Peyer's patch (tissue), 4 donors: ENCODE measurements at places on chromosomes 16 and 17.

- DNase-seq, result no peak
- H3K27me3 ChIP-seq, result no peaks in the 10 kb centered on the region
- H3K36me3 ChIP-seq, result no peaks in the 10 kb centered on the region
- no peaks in the 10 kb centered on the region for H3K4me1 ChIP-seq
- no peak overlapping the region for H3K27ac ChIP-seq
These were observed 79.6 kb downstream of the TMEM132E start for GRCh38 chr17:34658811-34659560.

DNA sequence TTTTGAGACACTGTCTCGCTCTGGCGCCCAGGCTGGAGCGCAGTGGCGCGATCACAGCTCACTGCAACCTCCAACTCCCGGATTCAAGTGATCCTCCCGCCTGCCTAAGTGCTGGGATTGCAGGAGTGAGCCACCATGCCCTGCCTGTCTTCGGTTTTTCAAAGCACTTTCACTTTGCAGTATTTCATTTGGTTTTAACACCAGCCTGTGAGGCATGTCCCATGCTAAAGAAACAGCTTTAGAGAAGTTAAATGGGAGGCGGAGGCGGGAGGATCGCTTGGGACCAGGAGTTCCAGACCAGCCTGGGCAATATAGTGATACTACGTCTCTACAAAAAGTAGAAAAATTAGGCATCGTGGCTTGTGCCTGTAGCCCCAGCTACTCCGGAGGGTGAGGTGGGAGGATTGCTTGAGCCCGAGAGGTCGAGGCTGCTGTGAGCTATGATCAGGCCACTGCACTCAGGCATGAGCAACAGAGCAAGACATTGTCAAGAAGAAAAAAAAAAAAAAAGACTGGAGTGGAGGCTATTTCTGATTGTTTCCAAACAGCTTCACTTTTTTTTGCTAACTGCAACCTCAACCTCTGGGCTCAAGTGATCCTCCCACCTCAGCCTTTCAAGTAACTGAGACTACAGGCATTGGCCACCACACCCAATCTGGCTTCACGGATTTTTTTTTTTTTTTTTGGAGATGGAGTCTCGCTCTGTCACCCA, 1.3 kb downstream of the METTL23 start:
- peak overlapping the region; percentile 97 for H3K4me3 ChIP-seq
- no peaks in the 10 kb centered on the region for H3K27me3 ChIP-seq
- H3K4me1 ChIP-seq, result peaks cover 40% of the 10 kb centered on the region
- peak; percentile 51 for DNase-seq
- peak overlapping the region; percentile 100 for H3K27ac ChIP-seq

DNA sequence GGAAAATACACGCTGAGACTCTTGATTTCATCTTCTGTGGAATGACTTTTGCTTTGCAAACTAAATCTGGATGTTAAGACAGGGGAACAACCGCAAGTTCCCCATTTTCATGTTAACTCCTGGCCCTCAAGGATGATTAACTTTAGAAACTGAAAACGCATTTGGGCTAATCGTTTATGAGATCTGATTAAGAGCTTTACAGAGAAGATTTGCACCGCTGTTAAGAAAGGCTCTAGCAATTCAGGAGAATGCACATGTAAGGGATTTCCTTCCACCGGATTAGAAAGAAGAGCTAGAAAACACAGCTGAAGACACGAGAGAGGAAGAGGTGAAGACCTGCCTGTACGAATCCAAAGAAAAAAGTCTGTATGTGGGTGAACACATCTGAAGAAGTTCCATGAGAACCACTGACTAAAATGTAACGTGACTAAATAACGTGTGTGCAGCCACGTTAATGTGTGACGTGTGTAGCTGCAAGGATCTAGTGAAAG, 106.4 kb downstream of the YPEL2 start:
- H3K4me3 ChIP-seq, result no peak overlapping the region
- no peaks in the 10 kb centered on the region for H3K27me3 ChIP-seq
- no peak for DNase-seq
- H3K27ac ChIP-seq, result no peak overlapping the region

GRCh38 chr16:50393416-50393815, 24.6 kb upstream of the BRD7 start:
- no peak overlapping the region for H3K4me3 ChIP-seq
- H3K27ac ChIP-seq, result no peak overlapping the region
- no peaks in the 10 kb centered on the region for H3K4me1 ChIP-seq
- H3K27me3 ChIP-seq, result no peaks in the 10 kb centered on the region
- no peaks in the 10 kb centered on the region for H3K36me3 ChIP-seq

DNA sequence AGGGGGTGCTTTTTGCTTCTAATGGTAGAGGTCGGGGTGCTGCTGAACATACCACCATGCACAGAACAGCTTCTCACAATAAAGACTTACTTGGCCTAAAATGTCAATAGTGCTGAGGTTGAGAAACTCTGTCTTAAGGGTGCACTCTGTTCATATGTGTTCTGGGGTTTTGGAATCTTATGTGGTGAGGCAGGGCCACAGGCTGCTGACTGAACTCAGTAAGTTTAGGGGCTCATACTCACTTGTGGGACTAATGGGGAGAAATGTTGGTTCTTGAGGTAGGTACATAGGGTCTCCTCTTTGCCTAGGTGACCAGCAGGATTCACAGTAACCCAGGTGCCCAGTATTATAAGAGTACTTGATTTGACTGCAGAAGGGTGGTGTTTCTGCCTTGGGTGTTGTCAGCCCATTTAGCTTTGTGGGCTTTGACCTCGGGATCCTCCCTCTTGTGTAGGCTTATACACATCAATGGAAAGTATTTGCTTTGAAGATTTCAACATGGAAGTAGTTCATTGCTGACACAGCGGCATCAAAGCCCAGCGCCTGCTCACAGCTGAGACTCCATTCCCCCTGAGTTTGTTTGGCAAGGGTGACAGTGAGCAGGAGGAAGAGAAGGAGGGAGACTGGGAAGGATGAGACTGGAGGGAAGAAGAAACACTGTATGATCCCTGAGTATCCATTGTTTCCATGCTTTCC, 17.2 kb downstream of the SLC7A6 start:
- no peak overlapping the region for H3K4me3 ChIP-seq
- no peak for DNase-seq
- H3K27ac ChIP-seq, result no peak overlapping the region
- no peaks in the 10 kb centered on the region for H3K27me3 ChIP-seq

DNA sequence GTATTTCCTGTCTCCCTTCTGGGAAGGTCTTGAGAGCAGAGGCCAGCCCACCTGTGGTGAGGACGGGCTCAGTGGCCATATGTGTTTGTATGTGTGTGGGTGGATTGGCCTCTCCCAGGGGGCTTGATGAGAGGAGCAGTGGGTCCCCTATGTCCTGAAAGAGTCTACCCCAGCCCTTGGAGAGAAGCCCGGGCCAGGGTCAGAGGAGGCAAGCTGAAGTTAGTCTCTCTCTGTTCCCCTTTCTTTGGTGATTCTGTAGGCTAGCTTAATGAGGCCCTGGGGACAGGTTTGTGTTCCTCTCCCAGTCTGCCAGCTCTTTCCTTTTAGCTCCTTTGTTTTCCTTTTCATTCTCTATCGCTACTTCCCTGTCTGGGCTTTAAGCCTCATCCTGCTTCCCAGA, 23.8 kb upstream of the NFATC3 start:
- no peak for DNase-seq
- H3K4me1 ChIP-seq, result peaks cover 5% of the 10 kb centered on the region
- no peak overlapping the region for H3K27ac ChIP-seq
- H3K4me3 ChIP-seq, result no peak overlapping the region
- no peaks in the 10 kb centered on the region for H3K36me3 ChIP-seq

GRCh38 chr16:55176901-55177300, 147.1 kb upstream of the IRX6 start:
- no peaks in the 10 kb centered on the region for H3K27me3 ChIP-seq
- no peaks in the 10 kb centered on the region for H3K4me1 ChIP-seq
- no peaks in the 10 kb centered on the region for H3K36me3 ChIP-seq
- no peak for DNase-seq

GRCh38 chr17:63381101-63381729, 64.9 kb downstream of the CYB561 start:
- DNase-seq, result no peak
- H3K4me3 ChIP-seq, result no peak overlapping the region
- H3K27me3 ChIP-seq, result no peaks in the 10 kb centered on the region
- no peaks in the 10 kb centered on the region for H3K4me1 ChIP-seq
- no peak overlapping the region for H3K27ac ChIP-seq

DNA sequence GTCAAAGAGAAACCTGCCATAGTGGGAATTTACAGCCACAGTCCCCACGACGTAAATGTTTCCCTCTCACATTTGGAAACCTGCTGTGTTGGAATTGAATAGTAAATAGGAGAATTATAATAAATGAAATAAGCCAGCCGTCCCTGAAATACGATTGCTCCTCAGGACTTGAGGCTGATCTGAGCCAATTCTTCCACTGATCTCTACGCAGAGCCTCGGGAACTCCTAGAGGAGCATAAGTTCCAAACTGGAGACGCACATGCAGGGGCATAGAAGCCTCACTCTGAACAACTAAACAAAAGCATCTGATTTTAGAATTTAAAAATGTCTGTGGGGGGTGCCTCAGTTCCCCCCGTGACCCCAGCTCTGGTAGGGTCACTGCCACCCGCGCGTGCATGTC, 10.2 kb upstream of the TEX19 start:
- H3K4me1 ChIP-seq, result no peaks in the 10 kb centered on the region
- no peak overlapping the region for H3K4me3 ChIP-seq
- no peaks in the 10 kb centered on the region for H3K36me3 ChIP-seq

DNA sequence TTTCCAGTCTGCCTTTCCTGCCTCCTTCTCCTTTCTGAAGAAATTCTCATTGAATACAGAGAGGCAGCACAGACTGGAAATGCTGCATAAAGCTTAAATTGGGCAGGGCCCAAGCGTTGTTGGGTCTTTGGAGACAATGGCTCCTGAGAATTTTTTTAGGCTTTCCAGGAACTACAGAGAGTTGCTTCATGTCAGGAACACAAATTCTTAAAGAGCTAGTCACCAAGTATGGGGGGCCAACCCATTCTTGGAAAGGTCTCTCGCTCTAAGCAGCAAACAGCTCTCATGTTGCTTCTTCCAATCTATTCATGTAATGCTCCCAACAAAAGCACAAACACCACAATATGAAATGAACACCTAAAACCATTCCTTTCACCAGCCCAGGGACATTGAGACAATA, 6.9 kb downstream of the HNF1B start:
- DNase-seq, result no peak
- no peaks in the 10 kb centered on the region for H3K4me1 ChIP-seq
- H3K4me3 ChIP-seq, result no peak overlapping the region
- no peaks in the 10 kb centered on the region for H3K27me3 ChIP-seq
- no peaks in the 10 kb centered on the region for H3K36me3 ChIP-seq

DNA sequence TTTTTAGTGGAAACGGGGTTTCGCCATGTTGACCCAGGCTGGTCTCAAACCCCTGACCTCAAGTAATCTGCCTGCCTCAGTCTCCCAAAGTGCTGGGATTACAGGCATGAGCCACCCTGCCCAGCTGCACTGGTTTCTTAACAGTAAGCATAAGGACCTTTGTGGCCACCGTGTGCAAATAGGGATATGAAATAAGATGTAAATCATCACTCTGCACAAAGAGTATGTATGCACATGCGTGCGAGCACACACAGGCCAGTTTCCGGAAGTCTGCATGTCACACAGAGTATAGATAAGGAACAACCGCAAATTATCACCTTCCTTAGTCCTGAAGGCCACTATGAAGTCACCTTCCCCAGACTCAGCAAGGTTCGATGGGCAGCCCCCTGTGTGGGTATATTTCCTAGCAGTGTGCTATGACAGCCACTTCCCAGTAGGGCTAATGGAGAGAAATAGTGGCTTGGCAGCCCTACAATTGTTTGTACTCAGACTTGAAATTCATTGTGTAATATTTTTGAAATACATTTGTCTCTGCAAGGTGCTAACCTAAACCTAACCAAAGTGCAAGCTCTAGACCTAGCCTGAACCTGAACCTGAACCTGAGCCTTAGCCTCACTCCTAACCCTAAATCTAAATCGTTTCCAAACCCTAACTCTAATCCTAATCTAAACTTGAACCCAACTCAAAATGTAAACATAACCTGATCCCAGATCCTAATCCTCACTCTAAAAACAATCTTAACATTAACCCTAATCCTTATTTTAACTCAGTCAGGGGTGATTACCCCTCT, 48.4 kb upstream of the SKAP1 start:
- DNase-seq, result no peak
- H3K36me3 ChIP-seq, result no peaks in the 10 kb centered on the region
- no peaks in the 10 kb centered on the region for H3K4me1 ChIP-seq
- no peaks in the 10 kb centered on the region for H3K27me3 ChIP-seq

DNA sequence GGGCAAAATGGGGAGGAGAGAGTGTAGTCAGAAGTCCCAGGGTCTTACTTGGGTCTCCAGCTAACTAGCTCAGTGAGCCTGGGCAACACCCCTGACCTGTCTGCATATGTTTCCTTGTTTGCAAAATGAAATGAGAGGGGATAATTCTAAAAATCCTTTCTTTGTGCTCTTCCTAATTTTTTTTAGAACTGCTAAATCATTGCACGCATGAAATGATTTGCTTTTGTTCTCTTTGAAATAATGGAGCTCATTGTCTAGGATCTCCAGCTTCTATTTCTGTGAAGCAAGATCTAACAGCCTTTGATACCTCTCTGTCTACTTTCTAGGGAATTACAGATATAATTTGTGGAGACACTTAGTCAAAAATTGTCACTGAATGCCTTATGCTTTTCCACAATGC, 181.3 kb downstream of the CDH13 start:
- no peaks in the 10 kb centered on the region for H3K4me1 ChIP-seq
- no peaks in the 10 kb centered on the region for H3K27me3 ChIP-seq
- no peaks in the 10 kb centered on the region for H3K36me3 ChIP-seq

- DNase-seq, result no peak
- no peak overlapping the region for H3K4me3 ChIP-seq
- no peak overlapping the region for H3K27ac ChIP-seq
- H3K36me3 ChIP-seq, result no peaks in the 10 kb centered on the region
These were observed 11.8 kb upstream of the TEKT1 start for GRCh38 chr17:6843241-6843880.

- no peak overlapping the region for H3K4me3 ChIP-seq
- DNase-seq, result no peak
- H3K36me3 ChIP-seq, result no peaks in the 10 kb centered on the region
- no peak overlapping the region for H3K27ac ChIP-seq
- H3K27me3 ChIP-seq, result no peaks in the 10 kb centered on the region
These were observed 8.3 kb downstream of the CAPNS2 start for GRCh38 chr16:55574811-55575210.

- H3K27me3 ChIP-seq, result no peaks in the 10 kb centered on the region
- no peak overlapping the region for H3K4me3 ChIP-seq
- H3K4me1 ChIP-seq, result no peaks in the 10 kb centered on the region
These were observed 4.3 kb upstream of the CCL7 start for GRCh38 chr17:34265711-34266110.

- H3K4me3 ChIP-seq, result no peak overlapping the region
- no peaks in the 10 kb centered on the region for H3K27me3 ChIP-seq
- no peak overlapping the region for H3K27ac ChIP-seq
- peaks cover 13% of the 10 kb centered on the region for H3K4me1 ChIP-seq
These were observed 116.6 kb downstream of the XYLT1 start for GRCh38 chr16:17354141-17354601.

GRCh38 chr17:1649844-1650501, at the start of gene RILP:
TSS of gene RILP (minus strand) at chr17:1649866. CDS start at chr17:1649804, 62 bp downstream.
- H3K4me1 ChIP-seq, result peaks cover 23% of the 10 kb centered on the region
- DNase-seq, result peak; percentile 50
- H3K27ac ChIP-seq, result peak within 1 kb of the TSS; percentile 89
- H3K4me3 ChIP-seq, result peak within 1 kb of the TSS; percentile 66
- H3K27me3 ChIP-seq, result no peaks in the 10 kb centered on the region
- no peaks in the 10 kb centered on the region for H3K36me3 ChIP-seq
